ENCODE measurements at places on chromosomes 3 and 15.

DNA sequence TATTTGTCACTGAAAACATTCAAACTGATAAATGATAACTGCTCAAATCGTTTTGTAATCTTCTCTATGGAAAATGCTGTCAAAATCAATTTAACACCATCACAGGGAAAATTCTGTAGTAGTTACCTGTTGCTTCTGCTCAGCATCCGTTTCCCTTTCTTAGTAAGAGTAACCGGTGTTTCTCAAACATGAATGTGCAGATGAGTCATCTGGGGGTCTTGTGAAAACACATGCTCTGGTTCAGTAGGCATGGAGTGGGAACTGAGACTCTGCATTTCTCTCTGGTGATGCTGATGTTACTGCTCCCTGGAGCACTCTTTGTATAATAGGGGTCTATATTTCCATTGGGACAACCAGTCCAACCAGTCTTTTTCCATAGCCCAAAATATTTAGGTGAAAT lies 145.1 kb downstream of the SEMA6D start:
- DNase-seq = no peak

- DNase-seq = no peak
Observed at GRCh38 chr3:141355242-141355641, 13.1 kb upstream of the ZBTB38 start.

GRCh38 chr3:182760576-182761164 lies 32.6 kb upstream of the ATP11B start:
- no peak for DNase-seq

GRCh38 chr3:115999001-115999585 lies 375.8 kb downstream of the GAP43 start:
- DNase-seq = no peak

DNA sequence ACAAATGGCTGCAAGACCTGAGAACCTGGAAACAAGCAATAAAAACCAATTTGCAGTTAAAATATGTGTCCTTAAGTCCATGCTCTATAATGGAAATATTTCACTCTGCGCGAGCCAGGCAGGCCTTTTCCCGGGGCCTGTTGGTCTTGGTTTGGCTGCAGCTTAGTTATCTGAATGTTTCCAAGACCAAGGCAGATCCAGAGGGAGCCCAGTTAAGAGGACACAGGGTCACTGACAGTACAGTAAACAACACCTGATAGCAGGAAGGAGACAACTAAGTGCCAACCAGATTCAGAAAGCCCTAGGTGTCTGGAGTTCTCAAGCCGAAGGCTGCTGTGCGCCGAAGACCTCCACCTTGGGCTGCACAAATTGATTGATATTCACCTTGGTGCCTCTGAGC lies 32.8 kb downstream of the THSD4 start:
- DNase-seq = no peak

All from cortex of kidney (tissue), 1 donor.